Retina (tissue), 1 donor: ENCODE measurements at places on chromosomes 11 and 22.

- DNase-seq, result no peak
Observed at GRCh38 chr22:45816776-45817175, 145.1 kb downstream of the ATXN10 start.

- no peak for DNase-seq
Observed at GRCh38 chr11:2699185-2699530, 636 bp downstream of the KCNQ1OT1 start.

- peak; percentile 38 for DNase-seq
Observed at GRCh38 chr11:19766206-19766605, 53.6 kb downstream of the NAV2 start.

- DNase-seq, result no peak
Observed at GRCh38 chr22:44455151-44455962, 42.7 kb downstream of the RTL6 start.

DNA sequence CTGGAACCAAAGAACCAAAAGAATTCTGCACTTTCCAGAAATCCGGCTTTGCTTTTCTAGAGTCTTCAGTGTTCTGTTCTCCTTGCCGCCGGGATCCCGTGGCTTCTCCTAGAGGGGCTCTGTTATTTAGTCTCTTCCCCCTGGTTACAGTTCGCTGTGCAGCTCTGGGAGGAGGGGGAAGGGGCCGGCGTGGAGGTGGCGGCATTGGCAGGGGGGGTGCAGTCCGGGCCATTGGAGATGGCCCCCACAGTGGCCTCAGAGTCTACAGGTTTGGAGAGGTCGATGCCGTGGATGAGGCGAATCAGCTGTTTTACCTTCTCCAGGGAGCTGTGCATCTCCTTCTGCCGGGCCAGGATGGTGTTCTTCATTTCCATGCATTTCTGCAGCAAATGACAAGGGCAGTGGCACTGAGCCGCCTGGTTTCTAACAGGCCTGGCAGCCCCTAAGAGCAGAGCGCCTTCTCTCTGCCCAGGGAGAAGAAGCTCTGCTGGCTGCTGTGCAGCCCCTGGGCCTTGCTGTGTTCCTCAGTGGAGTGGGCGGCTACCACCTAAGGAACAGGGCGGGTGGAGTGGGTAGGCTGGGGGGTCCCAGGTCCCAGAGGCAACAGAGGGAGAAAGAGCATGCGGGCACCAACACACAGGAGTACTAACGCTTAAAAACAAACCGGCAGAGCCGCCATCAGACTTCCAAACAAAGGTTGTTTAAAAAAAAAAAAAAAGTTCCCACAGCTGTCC, 11.6 kb downstream of the LARGE2 start:
- no peak for DNase-seq

DNA sequence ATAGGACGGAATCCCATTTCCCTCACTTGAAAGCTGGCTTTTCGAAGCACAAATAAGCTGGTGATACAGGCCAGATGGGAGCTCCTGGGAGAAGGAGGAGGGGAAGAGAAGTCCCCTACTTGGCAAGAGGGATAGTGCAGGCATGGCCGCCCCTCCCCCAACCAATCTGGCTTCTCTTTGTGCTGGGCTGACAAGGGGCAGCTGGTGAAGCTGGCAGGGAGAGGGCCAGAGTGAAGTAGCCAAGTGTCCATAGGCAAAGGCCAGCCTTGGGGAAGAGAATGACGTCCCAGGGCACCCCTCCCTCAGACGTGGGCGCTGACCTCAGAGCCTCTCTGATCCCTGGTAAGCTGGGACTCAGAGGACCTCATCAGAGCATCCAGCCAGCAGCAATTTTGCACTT, 78.7 kb upstream of the GRAMD1B start:
- DNase-seq, result peak; percentile 78

DNA sequence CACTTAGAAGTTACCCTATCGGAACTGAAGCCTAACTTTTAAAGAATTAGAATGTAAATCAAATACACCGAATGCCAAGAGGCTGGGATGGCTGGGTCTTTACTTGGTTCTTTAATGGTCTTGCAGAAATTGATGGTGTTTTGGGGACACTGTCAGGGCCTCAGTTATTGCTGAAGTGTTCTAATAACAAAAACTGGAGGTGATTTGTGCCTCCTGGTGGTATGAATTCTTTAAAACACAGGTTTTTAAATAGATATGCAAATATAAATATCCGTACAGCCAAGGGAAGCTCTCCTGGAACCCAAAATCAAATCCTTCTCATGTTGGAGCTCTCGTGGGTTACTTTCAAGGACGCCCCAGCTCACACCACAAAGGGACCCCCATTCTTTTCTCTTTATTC, 19.3 kb upstream of the TMPRSS5 start:
- no peak for DNase-seq

- DNase-seq, result no peak
Observed at GRCh38 chr11:66871521-66871901, 14.6 kb downstream of the LRFN4 start.

- DNase-seq, result no peak
Observed at GRCh38 chr11:100793525-100793924, 106.4 kb downstream of the ARHGAP42 start.

DNA sequence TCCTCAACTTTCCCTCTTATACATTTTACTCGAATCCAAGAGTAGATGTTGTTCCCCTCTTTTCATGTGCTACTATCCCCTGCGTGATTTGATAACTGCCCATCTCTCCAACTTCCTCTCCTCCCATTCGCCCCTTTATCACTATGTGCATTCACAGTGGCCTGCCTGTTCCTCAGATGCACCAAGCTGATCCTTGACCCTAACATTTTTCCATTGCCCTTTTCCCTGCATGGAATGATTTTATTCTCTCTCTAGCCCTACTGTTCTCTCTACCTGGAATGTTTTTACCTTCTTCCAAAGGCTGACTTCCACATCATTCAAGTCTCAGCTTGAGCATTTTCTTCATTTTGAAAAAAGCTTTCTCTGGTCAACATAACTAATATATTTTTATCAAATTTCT, 15.8 kb upstream of the BBOX1 start:
- no peak for DNase-seq

DNA sequence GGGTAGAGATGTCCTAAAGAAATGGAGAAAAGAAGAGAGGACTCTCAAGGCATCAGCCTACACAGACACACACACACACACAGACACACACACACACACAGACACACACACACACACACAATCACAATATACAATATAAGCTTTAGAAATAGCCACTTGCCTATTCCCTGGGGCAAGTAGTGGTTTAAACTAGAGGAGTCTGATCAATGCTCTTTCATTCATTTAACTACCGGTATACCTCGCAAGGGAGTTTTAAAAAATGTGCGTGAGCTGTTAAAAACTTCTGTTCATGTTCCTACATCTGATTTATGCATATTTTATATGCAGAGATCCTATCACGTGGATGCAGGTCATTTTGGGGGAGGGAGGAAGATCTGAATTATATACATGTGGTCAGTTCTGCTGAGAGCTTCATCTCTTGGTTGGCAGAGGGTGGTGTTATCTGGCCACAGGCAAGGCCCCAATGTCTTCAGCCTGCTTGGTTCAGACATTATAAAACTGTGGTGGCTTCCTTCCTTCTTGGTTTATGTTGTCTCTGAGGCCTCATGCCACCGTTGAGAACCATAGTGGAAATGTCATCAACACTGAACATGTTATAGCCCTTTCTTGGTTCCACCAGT, 56.6 kb downstream of the SYT13 start:
- DNase-seq, result no peak

DNA sequence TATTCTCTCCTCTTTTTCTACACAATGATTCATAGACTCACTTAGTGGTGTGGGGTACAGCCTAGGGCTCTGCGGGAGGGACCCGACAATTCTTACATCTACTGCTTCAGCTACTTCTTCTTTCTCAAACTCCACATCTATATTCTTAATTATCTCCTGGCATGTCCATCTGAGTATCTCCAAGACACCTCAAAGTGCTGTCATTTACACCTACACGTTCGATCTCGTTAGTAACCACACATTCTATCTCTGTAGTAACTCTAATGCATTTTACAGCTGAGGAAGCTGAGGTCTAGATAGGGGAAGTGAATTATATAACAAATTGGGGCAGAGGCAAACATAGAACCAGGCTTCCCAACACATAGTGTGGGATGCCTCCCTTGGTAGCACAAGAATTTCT, 27.7 kb upstream of the RRM1 start:
- no peak for DNase-seq

DNA sequence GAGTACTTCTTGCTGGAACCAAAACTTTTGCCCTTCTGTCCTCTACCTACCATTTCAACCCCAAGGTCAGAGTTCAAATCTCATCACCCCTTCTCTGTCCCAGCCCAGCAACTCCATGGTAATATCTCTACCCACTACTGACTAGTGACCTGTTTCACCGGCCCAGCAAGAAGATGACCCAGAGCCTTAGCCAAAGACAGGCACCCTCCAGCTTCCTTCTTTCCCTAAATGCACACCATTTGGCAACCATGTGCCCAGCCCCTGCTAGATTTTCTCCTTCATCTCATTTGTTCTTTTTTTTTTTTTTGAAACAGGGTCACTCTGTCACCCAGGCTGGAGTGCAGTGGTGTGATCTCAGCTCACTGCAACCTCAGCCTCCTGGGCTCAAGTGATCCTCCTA, 14.9 kb downstream of the ARAP1 start:
- no peak for DNase-seq

DNA sequence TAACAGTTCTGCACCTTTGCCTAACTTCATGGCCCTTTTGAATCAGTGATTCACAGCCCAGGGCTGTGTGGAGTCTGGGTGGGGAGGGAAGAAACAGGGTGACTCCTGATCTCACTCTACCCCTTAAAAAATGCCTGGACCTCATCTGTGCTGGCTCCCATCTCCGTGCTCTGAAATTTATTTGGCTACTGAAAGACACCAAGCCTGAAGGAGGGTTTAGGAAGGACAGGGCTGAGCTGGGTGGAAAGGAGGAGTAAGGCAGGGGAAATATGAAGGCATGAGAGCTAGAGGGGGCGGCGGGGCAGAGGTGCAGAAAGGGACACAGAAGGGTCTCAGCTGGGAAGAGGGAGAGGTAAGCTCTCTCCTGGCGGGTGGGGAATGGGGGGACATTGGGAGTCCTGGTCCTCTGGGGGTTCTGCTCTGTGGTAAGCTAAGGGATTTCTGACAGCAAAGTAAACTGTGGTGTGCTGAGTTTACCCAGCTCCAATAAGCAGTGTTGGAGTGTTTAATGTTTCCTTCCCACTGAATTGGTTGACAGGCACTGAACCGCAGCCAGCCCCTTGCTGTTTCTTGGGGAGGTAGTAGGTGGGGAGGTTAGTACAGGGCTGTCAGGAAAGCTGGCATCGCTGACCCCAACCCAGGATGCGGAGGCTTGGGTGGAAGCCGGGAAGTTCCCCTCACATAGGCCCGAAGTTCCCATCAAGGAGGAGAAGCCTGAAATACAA, 71.1 kb downstream of the RPUSD4 start:
- no peak for DNase-seq

DNA sequence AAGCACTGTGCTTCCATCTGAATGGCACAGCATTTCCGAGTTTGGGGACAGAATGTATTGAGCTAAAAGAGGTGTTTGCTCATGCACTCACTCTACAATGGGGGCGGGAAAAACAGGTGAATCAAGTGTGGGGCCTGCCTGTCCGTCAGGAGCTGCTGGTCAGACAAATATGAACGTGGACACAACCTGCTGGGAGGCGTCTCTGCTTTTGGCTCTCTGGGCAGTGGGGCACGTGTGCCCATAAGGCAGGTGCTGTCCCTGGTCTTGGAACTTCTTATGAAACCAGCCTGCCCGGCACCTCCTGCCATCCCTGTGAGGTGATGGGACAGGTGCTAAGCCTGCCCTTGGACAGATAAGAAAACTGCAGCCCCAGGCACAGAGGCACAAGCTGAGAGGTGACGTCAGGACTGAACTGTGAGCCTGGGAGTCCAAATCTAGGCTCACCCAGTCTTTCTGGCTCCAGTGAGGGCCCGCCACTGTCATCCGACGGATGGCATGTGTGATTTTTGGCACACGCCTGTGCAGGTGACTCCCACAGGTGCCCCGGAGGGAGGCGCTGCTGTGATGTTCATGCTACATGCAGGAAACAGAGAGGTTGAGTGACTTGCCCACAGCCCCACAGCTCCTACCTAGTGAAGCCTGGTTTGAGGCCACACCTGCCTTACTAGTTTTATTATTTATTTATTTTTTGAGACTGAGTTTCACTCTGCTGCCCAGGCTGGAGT, 51.6 kb downstream of the SMIM38 start:
- no peak for DNase-seq

- no peak for DNase-seq
Observed at GRCh38 chr11:68200639-68201038, 12.5 kb downstream of the KMT5B start.

- DNase-seq, result no peak
Observed at GRCh38 chr11:26044389-26044788, 287.5 kb upstream of the ANO3 start.

DNA sequence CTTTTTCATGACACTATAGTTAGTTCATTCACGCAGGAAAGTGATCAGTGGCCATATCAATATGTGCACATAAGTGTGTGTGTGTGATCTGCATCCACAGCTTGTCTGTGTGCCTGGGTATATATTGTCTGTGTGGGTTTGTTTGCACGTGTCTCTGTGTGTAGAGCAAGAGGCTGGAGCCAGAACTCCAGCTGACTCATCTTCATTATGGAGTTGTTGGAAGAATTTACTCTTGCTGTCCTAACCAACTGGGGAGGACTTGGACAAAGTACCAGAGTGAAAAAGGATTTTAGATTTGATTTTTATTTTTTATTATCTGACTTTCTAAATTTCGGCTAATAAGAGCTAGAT, 63.9 kb downstream of the TP53I11 start:
- no peak for DNase-seq

GRCh38 chr22:37661160-37661924, 2.8 kb downstream of the PDXP start:
- peak; percentile 79 for DNase-seq

DNA sequence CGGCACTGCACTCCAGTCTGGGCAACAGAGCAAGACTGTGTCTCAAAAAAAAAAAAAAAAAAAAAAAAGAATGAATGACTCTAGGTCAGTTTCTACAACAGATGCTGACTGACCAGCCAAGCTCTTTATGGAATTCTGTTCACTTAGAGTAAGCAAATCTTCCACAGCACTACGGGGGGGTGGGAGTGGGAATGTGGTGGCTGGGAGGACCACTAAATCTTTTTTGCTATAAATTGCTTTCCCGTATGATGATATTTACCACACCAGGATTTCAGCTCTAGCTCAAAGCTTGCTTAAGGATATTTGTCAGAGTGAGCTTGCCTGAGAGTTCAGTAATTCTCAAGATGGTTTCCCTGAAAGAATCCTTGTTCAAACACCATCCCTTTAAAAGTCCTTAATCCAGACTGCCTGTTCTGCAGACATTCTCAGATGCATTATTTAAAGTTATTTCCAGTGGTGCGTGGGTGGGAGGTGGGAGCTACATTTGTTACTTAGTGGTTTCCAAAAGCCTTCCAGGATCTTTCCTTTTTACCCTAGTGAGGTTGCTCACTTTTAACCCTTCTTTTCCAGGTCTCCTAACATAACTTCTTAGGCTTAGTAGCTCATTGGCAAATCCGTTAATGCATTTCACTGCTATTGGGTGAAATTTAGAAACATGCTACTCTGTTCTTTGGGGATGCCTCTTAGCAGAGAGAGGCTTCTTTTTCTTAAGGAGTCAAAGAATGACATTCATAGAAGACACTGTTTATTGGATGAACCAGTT, 65.9 kb downstream of the UBASH3B start:
- no peak for DNase-seq
